ENCODE measurements at places on chromosomes 2 and 18.

DNA sequence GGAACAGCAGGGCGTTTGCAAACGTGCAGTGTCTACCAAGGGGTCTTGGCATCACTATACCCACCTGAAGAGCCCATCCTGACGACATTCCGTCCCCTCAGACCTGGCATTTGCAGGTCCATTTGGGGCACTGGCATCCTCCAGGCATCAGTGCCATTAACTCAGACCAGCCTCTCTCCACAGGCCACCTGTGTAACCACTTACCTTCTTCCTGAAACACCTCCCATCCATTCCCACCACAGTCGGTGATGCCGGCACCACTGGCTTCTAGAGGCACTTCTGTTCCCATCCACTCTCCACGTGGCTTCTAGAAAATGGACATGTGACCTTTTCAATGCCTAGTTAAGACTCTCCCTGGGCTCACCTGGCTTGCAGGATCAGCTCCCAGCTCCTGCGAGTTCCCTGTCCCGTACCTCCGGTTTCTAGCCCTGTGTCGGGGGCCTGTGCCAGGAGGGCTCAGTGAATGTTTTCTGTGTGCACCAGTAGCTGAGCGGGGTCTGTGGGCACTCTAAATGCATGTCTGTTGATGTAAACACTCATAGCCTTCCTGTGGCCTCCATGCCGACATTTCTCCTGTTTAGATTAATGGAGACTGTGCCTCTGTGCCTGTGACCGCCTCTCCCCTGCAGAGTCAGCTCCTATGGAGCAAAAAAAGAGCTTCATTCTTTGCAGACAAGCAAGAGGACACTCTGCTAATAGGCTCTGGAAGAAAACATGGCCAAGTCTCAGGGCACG is 458.0 kb upstream of the HS6ST1 start:
- no peak for DNase-seq

- no peak for DNase-seq
Measured at GRCh38 chr18:987325-988186, 82.9 kb downstream of the ADCYAP1 start.

DNA sequence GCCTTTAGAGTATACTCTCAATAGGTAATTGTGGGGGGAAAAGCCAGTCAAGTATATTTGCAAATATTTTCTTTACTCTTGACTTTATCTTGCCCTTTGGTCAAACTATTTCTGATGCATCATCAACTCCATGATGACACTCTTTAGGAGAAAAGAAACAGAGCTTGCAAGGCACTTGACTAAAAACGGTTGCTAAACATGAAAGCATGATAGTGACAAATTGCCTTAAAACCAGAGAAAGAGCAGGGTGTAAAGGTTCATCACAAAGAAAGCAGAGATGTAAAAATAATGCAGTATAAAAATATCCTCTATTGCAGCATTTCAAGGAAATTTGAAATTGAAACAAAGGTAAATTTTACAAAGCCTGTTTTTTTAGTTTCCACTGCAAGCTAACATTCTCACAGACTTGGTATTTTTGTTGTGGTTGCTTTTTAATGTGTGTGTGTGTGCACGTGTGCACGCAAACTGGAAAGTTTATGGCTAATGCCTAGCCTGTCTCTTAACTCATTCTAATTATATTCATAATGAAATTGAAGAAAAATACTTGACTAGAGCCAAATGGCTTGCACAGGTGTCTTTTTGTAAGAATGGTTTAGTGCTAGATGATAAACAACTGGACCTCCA is 503.6 kb downstream of the ARHGAP15 start:
- no peak for DNase-seq

- no peak for DNase-seq
Measured at GRCh38 chr2:226887940-226888339, 52.1 kb downstream of the RHBDD1 start.

- DNase-seq, result no peak
Measured at GRCh38 chr2:158923641-158924040, 44.8 kb upstream of the TANC1 start.

GRCh38 chr2:164186591-164186990 is 434.7 kb downstream of the GRB14 start:
- no peak for DNase-seq
